ENCODE measurements at places on chromosomes 16 and 17. TPM values are rescaled to one million over a fixed set of nuclear protein-coding genes. Genes with fewer than 3 reads are reported as not detected.

Gene NPIPA8
- total RNA-seq, result not detected

Gene PAQR4
- 8.7 TPM for total RNA-seq

Gene KRTAP16-1
- total RNA-seq, result not detected

Gene KRT15
- total RNA-seq, result not detected

Gene ASPHD1
- total RNA-seq, result 0.20 TPM

Gene PEMT
- 23.3 TPM for total RNA-seq

Gene LRRC46
- 0.46 TPM for total RNA-seq

DNA sequence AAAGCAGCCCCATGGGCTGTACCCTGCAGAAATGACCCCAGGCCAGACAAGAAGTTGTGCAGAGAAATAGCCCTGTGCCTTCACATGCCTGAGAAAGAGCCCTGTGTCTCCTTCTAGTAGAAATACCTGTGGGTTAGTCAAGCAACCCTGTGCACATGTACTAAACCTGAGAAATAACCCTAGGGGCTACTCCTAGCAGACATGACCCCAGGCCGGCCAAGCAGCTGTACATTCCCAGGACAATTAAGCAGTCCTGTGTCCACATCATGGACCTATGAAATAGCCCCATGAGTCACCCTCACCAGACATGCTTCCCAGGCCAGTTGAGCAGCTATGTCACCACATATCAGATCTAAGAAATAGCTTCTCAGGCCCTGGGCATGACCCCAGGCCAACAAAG is 519.7 kb upstream of the CA10 start:
- DNase-seq, result no peak
- no peaks in the 10 kb centered on the region for H3K27me3 ChIP-seq
- no peaks in the 10 kb centered on the region for H3K4me1 ChIP-seq

DNA sequence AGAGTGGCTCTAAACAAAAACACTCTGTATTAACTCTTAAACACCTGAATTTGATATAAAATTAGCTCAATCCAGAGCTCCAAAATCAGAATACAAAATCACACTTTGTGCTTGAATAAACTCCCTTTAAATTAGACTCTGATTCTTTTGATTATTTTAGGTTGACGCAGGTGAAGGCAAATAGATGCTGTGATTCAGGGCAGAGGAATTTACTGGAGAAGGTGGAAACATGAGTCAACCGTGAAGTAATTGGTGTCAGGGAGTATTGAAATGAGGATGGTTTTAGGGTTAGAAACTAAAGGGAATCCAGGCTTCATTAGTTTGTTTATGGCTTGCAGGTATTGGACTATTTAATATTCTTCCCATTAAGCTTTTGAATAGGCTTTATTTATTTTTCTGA is 37.1 kb upstream of the TEKT1 start:
- H3K4me3 ChIP-seq, result no peak overlapping the region
- DNase-seq, result no peak
- H3K27ac ChIP-seq, result no peak overlapping the region
- no peaks in the 10 kb centered on the region for H3K36me3 ChIP-seq
- peaks cover 21% of the 10 kb centered on the region for H3K27me3 ChIP-seq
- no peaks in the 10 kb centered on the region for H3K4me1 ChIP-seq

DNA sequence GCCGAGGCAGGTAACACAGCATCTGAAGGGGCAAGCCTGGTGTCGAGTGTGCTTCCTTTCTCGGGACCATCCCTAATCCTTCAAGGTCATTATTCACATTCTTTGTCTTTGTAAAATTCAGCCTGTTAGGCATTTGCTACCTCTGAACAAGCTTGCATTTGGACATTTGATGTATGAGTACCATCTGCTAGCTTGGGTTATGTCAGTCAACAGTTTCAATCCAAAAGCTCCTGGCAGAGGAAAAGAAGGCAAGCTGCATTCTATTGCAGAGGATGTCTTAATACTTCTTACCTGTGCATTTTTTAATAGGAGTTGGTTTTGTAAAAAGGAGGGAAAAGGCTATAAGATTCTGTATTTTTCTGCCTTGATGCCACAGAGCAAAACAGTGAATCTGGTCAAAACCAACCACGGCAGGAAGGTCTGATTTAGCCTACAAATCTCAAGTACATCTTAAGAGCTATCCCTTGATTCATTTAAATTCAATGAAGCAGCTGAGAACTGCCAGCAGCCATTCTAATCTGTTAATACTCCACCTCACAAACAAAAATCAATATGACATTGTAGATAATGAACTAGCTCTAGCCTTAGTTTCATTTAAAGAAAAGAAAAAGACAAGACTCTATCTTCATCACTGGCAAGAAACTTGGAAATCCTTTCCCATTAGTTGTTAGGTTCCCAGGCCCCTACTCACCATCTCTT is 39.0 kb downstream of the TEX2 start:
- H3K27me3 ChIP-seq, result no peaks in the 10 kb centered on the region
- H3K36me3 ChIP-seq, result no peaks in the 10 kb centered on the region
- H3K4me3 ChIP-seq, result no peak overlapping the region
- H3K27ac ChIP-seq, result no peak overlapping the region
- peaks cover 5% of the 10 kb centered on the region for H3K4me1 ChIP-seq

- peaks cover 8% of the 10 kb centered on the region for H3K4me1 ChIP-seq
- no peak for DNase-seq
- no peaks in the 10 kb centered on the region for H3K36me3 ChIP-seq
- H3K4me3 ChIP-seq, result no peak overlapping the region
- no peak overlapping the region for H3K27ac ChIP-seq
- no peaks in the 10 kb centered on the region for H3K27me3 ChIP-seq
These were observed 186.0 kb upstream of the ZFHX3 start for GRCh38 chr16:73233846-73234424.

DNA sequence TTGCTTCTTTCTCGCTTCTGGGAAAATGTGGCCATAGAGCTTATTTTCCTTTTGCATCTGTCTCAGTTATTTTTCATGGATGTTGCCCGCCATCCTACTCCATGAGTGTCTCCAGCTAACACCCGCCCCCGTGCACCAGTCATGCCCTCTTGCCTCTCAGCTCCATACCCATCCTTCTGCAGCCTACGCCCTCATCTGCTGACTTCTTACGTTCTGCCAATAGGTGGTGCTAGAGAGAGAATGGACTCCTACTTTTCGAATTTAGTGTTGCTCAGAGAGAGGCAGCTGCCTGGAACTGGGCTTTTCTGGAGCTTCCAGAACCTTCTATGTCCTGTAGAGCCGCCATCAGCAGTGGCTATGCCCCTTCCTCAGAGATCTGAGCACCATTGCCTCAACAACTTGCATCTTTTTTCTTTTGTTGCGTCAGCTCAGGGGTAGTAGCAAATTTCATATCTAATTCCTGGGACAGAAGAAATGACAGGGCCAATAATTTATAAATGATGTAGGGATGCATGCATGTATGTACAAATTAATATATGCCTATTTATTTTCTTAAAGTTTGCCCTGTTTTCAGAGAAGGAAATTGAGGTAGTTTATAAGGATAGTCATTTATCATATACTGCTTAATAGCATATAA is 119.7 kb upstream of the MYOCD start:
- H3K27ac ChIP-seq, result no peak overlapping the region
- DNase-seq, result no peak
- H3K27me3 ChIP-seq, result no peaks in the 10 kb centered on the region
- no peaks in the 10 kb centered on the region for H3K36me3 ChIP-seq
- no peak overlapping the region for H3K4me3 ChIP-seq
- H3K4me1 ChIP-seq, result no peaks in the 10 kb centered on the region

GRCh38 chr16:89723279-89724250 is 2.2 kb downstream of the ZNF276 start:
- peak overlapping the region; percentile 98 for H3K27ac ChIP-seq
- H3K4me1 ChIP-seq, result peaks cover 39% of the 10 kb centered on the region
- H3K27me3 ChIP-seq, result no peaks in the 10 kb centered on the region
- peaks cover 6% of the 10 kb centered on the region for H3K36me3 ChIP-seq

GRCh38 chr16:88530858-88531203 is 39.4 kb upstream of the ZC3H18 start:
- no peaks in the 10 kb centered on the region for H3K27me3 ChIP-seq
- no peak for DNase-seq
- no peak overlapping the region for H3K4me3 ChIP-seq
- H3K27ac ChIP-seq, result no peak overlapping the region
- H3K4me1 ChIP-seq, result peaks cover 20% of the 10 kb centered on the region

GRCh38 chr17:4899341-4900230 is at the start of gene C17orf107:
Gene C17orf107, plus strand, starts transcription at chr17:4899536. Its CDS starts 227 bp downstream, at chr17:4899763.
- peaks cover 20% of the 10 kb centered on the region for H3K36me3 ChIP-seq
- DNase-seq, result peak; percentile 78
- H3K27me3 ChIP-seq, result peaks cover 20% of the 10 kb centered on the region
- H3K4me3 ChIP-seq, result peak within 1 kb of the TSS; percentile 57

DNA sequence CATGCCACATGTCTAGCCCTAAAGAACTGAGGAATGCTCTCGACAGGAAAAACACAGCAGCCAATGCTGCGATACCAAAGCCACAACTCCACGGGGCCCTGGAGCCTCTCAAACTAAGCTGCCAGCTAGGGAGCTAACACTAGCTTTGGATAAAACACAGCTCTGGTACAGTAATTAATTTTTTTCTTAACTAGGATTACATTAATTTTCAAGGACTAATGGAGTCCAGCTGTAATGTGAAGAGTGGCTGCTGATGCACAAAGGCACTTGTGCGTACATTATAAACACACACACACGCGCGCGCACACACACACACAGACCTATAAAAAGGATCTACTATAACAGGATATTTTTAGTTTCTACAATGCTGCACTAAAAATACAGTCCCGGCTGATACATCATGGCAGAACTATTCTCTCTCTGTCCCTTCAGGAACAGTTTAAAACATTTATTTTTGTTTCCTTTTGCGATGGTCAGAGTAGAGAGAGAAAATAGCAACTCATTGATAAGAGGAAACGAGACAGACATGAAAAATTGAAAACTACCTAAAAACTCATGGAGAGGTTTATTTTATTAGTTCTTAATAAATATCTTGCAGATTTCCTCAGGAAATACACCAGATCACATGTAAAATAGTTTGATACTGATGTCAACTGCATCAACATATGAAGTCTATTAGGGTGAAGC is 88.5 kb downstream of the SMG6 start:
- H3K4me3 ChIP-seq, result peak overlapping the region; percentile 39
- peak; percentile 64 for DNase-seq
- H3K36me3 ChIP-seq, result no peaks in the 10 kb centered on the region
- H3K4me1 ChIP-seq, result peaks cover 52% of the 10 kb centered on the region
- peak overlapping the region; percentile 82 for H3K27ac ChIP-seq

DNA sequence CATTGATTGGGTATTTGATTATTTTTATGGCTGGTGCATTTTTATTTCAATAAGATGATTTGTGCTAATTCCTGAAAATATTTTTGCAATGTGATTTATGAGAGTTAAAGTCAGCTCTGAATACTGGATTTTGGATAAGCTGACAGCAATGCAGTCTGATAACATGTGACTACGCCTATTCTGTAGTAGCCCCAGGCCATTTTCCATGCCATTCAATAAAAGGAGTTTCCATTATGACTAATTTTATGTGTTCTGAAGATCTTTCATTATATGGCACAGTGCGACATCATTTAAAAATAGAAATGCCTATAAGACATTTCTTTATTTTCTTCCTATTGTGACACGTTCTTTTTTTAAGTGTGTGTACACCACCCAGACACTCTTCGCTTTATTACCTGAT is 46.3 kb downstream of the KCNJ2 start:
- no peaks in the 10 kb centered on the region for H3K36me3 ChIP-seq
- H3K27ac ChIP-seq, result no peak overlapping the region
- H3K4me3 ChIP-seq, result no peak overlapping the region
- no peaks in the 10 kb centered on the region for H3K4me1 ChIP-seq

DNA sequence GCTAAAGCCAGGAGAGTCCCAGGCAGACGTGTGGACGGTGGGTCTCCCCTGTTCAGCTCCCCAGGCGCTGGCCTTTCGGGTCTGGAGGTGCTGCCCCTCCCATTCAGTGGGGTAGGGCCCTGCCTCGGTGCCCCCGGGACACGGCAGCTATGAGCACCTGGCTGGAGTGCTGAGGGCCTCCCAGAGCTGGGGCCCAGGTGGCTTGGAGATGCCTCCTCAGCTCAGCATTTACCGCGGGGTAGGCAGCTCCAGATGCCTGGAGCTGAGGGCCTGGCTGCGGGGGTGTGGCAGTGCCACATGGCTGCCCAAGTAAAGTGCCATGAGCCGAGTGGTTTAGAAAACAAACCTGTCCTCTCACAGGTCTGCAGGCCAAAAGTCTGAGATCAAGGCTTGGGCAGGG is 19.5 kb downstream of the SOX8 start:
- no peaks in the 10 kb centered on the region for H3K36me3 ChIP-seq
- H3K27ac ChIP-seq, result no peak overlapping the region
- H3K4me1 ChIP-seq, result no peaks in the 10 kb centered on the region
- peaks cover 29% of the 10 kb centered on the region for H3K27me3 ChIP-seq
- H3K4me3 ChIP-seq, result no peak overlapping the region
- DNase-seq, result no peak

GRCh38 chr16:16073891-16074881 is 124.8 kb downstream of the ABCC1 start:
- no peak overlapping the region for H3K4me3 ChIP-seq
- peak overlapping the region; percentile 69 for H3K27ac ChIP-seq
- no peak for DNase-seq
- H3K27me3 ChIP-seq, result no peaks in the 10 kb centered on the region
- peaks cover 23% of the 10 kb centered on the region for H3K4me1 ChIP-seq
- H3K36me3 ChIP-seq, result peaks cover 69% of the 10 kb centered on the region

DNA sequence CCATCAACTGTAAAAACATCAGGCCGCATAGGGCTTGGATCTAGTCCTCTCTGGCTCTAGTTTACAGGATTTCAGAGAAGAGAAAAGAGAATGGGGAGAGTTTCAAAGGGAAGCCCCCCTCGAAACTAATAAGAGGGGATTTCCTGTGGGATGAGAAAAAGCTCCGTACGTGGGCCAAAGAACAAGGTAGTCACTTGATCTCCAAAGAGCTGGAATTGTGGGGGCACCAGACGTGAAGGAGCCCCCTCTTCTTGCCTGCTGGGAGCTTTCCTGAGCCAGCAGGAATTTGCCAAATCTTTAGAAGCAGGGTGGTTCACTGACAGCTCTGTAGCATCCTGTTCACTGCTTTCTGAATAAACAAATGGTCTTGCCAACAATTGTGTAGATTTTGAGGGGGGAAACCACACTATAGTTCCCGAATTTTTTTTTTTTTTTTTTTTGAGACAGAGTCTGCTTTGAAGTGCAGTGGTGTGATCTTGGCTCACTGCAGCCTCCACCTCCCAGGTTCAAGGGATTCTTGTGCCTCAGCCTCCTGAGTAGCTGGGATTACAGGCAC is 7.0 kb upstream of the TMIGD1 start:
- no peaks in the 10 kb centered on the region for H3K27me3 ChIP-seq

GRCh38 chr17:40168262-40168832 is 8.9 kb upstream of the RAPGEFL1 start:
- H3K27ac ChIP-seq, result peak overlapping the region; percentile 67
- H3K36me3 ChIP-seq, result no peaks in the 10 kb centered on the region
- DNase-seq, result no peak
- no peaks in the 10 kb centered on the region for H3K27me3 ChIP-seq
- H3K4me3 ChIP-seq, result no peak overlapping the region

GRCh38 chr17:82242977-82243647 is 14.3 kb downstream of the SLC16A3 start:
- DNase-seq, result peak; percentile 81
- H3K36me3 ChIP-seq, result peaks cover 34% of the 10 kb centered on the region
- H3K4me1 ChIP-seq, result peaks cover 76% of the 10 kb centered on the region
- H3K27ac ChIP-seq, result no peak overlapping the region

DNA sequence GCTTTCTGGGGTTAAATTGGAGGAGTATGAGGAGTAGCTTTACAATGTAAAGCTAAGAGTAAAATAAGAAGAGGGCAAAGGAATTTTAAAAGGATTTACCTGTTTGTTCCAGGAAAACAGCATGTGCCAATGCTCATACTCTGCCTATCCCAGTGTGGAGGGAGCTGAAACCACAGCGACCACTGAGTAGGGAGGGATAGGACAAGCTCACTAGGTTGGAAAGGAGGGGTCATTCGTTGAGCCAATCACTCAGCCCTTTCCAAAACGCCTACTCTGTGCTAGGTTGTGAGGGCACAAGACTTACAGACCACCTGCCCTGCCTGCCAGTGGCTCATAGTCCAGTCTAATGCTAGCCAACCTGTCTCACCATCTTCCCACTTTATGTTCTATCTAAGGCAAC is 1.1 kb upstream of the DNAJC7 start:
- H3K27me3 ChIP-seq, result no peaks in the 10 kb centered on the region
- H3K4me1 ChIP-seq, result peaks cover 65% of the 10 kb centered on the region
- H3K4me3 ChIP-seq, result no peak overlapping the region
- H3K27ac ChIP-seq, result peak overlapping the region; percentile 97
- no peaks in the 10 kb centered on the region for H3K36me3 ChIP-seq
